ENCODE measurements at places on chromosomes 6 and 20.

- DNase-seq, result no peak
Observed at GRCh38 chr20:44914924-44915323, 5.1 kb downstream of the PABPC1L start.

DNA sequence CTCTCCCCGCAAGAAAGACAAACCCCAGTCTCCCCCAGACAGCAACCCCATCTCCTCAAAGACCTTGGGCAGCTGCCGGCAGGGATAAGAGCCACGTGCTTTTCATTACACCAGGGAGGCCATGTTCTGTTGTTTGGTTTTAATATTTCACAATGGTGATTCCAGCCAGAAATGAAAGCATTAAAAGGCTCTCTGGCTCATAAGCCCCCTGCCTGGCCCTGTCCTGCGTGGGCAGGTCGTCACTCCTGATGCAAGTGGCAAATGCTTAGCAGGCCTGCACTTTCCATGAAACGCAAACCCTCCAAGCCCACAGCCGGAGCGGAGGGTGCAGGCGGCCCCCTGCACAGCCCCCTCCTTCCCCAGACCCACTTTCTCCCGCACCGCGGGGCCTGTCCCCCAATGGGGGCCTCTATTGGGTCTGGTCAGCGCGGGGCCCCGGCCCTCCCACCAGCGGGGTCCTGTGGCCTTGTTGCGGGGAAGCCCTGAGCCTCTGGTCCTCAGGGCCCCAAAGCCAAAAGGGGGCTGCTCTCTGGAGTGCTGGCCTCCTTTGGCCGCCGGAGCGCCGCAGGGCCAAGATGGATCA lies 77.2 kb downstream of the TMEM242 start:
- no peak for DNase-seq

DNA sequence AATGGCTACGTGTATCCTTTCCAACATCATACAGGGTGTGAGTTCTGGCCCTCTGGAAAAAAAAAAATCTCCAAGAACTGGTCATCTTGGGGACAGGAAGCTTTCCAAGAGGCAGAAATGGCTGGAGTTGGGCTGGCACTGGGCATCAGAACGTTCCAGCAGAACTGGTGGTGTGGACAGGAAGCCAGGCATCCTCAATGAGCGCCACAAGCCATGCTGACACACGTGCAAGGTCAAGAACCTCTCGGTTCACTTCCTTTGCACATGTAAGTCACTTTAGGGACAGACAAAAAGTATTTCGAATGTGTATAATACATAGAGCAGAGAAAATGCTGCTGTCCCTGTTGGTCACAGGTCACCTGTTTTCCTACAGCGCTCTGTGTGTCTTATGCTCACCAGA lies 27.4 kb upstream of the RIN2 start:
- no peak for DNase-seq

DNA sequence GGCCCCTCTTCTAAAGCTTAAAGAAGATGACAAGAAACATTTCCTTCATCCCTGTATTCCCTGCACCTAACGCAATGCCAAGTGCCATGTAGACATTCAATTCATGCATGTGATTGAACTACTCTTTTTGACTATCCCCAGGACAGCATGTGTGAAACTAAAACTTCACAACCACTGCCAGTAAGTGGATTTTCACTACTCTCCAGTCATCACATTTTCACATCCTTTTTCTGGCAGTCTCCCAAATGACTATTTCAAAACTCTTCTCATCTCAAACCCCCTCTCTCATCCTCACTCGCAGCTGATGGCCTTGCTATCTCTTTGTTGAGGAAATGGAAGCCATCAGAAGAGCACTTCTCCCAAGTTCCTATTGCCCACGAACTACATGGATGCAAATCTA lies 122.6 kb downstream of the OPRM1 start:
- no peak for DNase-seq

DNA sequence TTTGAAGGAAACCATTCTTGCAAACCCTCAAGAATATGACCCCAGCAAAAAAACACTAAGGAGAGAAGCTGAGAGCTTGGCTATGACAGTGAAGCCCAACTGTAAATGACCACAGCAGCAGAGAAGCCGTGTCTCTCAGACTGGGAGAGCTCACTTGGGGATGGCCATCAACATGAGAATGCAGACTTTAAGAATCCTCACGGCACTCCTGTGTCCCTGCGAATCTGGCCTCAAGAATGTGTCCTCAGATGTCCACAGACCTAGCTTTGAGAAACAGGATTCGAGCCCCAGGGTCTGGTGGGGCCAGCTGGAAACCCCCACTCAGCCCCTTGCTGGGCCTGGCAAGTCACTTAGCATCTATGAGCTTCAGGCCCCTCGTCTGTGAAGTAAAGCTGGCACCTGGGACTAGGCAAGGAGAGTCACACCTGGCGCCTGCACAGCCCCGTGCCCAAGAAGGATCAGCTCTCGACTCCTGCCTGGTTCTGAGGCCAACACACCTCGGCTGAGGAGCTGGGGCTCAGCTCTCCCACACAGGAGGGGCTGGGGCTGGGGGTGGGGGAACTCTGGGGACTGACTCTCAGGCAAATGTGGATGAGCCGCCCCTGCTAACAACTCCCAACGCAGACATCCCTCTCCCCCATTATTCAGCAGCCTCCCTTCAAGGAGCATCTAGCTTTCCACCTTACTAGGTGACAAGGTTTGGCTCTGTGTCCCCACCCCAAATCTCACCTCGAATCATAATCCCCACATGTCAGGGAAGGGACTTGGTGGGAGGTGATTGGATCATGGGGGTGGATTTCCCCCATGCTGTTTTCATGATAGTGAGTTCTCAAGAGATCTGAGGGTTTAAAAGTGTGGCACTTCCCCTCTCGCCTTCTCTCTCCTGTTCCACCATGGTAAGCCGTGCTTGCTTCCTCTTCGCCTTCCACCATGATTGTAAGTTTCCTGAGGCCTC lies 97.7 kb downstream of the GRM4 start:
- no peak for DNase-seq

GRCh38 chr6:126066053-126067048 lies 80.0 kb downstream of the TRMT11 start:
- no peak for DNase-seq

- peak; percentile 86 for DNase-seq
Observed at GRCh38 chr6:110178626-110179405, 654 bp downstream of the WASF1 start.

DNA sequence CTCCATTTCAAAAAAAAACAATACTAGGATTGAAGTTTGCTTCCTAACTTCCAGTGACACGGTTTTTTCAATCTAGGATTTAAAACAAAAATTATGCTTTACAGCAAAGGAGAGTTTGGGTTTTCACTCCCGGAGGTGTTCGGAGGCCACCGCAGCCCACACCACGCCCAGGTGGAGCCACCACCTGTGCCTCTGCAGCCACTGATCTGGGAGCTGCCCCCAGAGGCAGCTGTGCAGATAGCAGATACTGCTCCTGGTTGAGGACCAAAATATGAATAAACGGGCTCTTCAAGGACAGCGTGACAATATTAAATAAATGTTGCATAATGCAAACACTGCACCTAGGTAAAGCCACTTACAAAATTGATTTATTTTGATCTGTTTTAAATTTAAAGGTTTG lies 30.2 kb downstream of the DLL1 start:
- DNase-seq, result no peak

- DNase-seq, result no peak
Observed at GRCh38 chr6:139960671-139961070, 586.2 kb upstream of the CITED2 start.

DNA sequence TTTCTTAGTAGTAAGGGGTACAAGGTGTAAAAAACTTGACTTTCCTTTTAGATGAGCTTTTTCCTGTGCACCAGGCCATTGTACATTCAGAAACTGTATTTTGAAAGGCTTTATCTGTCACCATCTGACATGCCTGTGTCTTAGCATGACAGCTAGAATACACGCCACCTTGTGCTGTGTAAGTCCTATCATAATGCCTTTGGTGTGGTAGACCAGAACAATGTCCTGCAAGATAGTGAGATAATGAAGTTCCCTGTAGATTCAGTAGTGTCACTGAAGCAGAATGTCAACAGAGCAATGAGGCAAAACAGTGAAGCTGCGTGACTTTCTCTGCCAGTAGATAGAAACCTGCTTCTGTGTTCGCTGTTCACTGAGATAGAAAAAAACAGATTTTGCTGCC lies 105.8 kb downstream of the JAG1 start:
- peak; percentile 22 for DNase-seq

DNA sequence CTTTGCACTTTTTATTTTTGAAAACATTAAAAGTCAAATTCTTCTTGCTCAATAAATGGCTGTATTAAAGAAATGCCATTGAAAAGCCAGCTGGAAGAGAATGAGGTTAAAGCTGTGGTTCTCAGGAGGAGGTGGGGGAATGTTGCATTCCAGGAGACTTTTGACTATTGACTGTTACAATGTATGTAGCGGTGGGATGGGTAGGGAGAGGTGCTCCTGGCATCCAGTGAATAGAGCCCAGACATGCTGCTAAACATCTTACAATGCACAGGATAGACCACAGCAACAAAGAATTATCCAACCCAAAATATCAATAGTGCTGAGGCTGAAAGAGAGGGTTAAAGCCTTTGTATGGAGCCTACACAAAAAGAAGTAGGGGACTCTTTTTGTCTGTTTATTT lies 295.9 kb downstream of the NKAIN2 start:
- DNase-seq, result no peak

DNA sequence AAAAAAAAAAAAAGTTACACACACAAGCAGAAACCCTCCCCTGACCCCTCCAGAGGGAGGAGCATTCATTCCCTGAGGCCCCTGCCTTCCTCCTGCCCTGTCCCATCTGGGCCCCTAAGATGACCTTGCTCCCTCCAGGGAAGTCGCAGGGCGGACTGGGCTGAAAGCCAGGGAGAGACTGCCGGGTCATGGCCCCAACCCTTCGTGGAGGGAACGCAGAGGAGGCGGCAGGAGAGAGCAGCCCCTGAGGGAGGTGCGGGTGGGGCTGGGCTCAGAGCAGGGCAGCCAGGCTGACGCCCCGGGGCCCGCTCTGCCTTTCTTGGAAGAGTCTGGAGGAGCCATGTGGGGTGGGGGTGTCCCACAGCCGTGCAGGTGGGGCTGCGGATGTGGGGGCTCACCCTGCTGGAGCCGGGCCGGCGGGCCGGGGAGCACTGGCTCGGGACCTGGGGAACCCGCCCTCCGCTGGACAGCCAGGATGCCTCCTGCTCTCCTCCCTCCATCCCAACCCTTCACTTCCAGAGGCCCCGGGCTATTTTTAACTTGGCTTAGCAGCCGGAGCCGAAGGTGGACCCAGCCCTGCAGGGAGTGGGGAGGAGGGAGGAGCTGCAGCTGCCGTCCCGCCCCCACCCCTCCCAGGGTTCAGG lies 15.0 kb upstream of the ABHD16B start:
- DNase-seq, result peak; percentile 75

- peak; percentile 43 for DNase-seq
Observed at GRCh38 chr20:48879612-48880245, 41.8 kb upstream of the ARFGEF2 start.

DNA sequence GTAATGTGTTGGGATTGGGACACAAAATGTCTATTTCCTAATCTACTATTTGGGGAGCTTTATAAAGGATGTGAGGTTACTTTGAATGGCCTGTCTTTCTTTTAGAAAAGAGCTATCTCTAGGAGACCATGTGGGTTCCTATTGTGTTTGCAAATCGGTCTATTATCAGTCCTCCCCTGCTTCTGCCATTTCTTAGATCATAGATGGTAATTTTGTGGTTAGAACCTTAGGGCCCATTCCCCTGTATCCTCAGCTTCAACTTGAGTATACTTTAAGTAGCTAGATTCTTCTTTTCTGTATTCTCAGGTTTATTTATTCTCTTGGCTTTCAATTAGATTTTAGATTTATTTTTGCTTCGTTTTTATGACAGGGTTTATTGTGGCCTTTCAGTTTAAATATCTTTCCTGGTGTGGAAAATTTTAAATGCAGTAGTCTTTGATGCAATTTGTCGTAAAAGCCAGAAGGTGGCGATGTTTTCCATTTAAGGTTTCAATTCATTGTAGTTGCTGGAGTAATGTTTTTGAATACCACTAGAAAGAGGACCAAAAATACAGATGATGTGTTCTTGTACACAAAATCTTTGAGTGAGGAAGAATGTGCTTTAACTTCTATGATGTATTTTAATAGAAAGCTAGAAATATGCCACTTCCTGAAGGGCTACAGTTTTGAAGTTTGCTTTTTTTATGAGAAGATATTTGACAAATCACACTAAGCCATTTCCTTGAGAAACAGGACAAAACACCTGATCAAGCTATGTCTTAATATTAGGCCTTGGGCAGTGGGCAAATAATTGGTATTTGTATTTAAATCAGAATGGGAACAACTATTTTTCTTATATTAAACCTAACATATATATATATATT lies 20.3 kb downstream of the TBPL1 start:
- DNase-seq, result peak; percentile 78

GRCh38 chr20:1901704-1902103 lies 6.5 kb downstream of the SIRPA start:
- no peak for DNase-seq

GRCh38 chr6:148807784-148808183 lies 61.0 kb downstream of the UST start:
- no peak for DNase-seq

DNA sequence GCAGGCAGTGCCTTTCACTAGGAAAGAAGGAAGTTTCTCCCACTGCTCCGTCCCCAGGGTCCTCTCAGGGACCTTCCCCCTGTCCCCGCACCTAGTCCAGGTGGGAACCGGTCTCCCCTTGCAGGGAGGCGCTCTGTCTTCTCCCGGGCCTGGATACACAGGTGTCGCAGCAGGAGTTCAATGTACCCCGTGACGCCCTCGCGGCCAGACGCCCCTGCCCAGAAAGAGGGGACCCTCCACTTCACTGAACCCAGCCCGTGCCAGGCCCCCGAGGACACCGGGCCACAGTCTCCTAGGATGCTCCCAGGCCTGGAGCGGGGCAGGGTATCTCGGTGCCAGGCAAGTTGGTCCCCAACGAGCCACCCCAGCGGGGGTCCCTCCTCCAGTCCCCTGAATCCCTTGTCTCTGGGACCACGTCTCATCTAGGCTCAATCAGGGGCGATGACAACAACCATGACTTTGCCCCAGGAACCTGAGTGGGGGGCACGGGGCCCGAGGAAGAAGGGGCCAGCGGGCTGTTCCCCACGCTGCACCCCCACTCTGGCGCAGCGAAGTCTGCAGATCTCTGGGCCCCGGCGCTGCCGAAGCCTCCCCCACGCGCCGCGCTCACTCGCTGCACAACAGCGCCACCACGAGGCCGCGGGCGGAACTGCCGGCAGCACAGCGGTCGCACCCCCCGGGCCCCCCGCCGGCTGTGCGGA lies 103.0 kb downstream of the EDN3 start:
- peak; percentile 91 for DNase-seq

GRCh38 chr20:13681248-13682125 lies 42.8 kb upstream of the TASP1 start:
- no peak for DNase-seq

- no peak for DNase-seq
Observed at GRCh38 chr6:166957087-166957804, 896 bp upstream of the RNASET2 start.

GRCh38 chr6:17881085-17881858 lies 106.2 kb downstream of the KIF13A start:
- peak; percentile 31 for DNase-seq

- DNase-seq, result peak; percentile 45
Observed at GRCh38 chr20:32539026-32539816, 45.9 kb downstream of the NOL4L start.

DNA sequence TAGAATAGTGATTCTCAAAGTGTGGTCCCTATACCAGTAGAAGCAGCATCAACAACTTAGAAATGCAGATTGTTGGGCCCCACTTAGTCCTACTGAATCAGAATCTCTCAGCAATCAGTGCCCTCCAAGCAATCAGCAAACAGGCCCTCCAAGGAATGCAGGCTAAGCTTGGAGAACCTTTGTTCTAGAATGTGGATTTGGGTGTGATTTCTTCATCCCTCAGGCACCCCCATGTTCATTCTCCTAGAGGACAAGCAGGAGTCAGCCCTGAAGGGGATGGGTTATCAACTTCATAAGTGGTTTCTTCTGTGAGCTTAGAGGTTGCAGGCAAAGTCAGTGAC lies 40.5 kb upstream of the TAF8 start:
- DNase-seq, result no peak
